GM18507 (cell line): ENCODE measurements at places on chromosomes 12 and 14.

DNA sequence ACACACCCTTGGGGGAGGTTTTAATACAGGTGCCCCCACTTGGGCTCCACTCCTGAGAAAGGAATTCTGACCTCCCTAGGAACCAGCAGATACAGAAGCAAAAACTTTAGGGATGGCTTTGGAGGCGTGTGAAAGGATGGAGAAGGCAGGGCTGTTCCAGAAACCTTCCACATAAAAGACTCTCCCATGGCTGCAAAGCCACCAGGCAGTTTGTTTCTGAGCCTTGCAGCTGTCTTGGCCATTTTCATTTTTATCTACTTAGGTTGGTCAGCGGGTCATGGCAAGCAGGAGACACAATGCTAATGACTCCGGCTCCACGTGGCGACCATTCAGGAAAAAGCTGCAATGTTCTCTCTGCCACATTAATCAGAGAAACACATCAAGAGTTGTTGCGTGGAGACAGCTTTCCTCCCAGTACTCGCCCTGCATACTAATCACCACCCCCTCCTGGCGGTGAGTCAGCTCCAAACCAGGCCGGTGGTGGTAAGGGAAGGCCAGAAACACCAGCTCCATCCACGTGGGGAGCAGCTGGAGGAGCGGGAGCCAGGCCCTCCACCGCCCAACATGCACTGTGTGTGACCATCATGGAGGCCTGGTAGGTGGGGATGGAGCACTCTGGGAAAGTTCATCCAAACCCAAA is 30.9 kb upstream of the IRF2BPL start:
- DNase-seq: no peak

- no peak for DNase-seq
Measured at GRCh38 chr12:76569685-76570604, 10.4 kb upstream of the OSBPL8 start.

DNA sequence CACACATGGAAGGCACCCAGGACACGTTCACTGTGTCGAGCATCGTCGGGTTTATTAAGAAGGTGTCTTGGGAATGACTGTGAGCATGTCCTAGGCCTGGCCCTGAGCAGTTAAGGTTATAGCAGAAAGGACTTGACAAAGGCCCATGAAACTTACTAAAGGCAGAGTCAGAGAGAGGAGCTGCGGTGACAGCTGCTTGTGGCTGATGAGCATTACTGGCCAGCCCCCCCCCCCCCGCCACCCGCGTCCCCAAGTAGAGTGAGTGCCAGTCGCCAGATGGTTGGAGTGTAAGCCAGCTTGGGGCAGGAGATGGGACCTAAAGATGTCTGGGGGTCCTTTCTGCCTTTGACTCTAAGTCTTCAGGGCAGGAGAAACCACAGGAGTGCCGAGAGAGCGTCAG is 169.9 kb downstream of the TSPAN9 start:
- DNase-seq: no peak

GRCh38 chr14:99261912-99262787 is 9.8 kb downstream of the BCL11B start:
- DNase-seq: no peak

- DNase-seq: no peak
Measured at GRCh38 chr12:112185093-112185923, 59.9 kb downstream of the TRAFD1 start.

DNA sequence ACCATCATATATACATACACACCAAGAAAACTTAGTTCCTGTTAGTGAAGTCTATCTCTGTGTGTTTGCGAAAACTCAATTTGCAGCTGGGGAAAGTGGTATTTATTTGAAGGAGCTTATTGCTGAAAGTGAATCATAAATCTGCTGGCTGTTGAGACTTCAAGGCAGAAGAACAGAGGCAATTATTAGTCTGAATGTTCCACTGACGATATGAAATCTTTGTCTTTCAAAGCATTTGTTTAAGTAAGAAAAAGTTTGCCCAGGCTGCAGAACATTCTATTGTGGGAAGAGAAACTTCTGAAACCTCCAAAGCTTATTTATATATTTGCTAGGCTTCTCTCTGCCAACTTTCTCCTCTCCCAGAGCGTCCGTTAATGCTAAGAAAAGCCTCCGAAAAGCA is 255.7 kb upstream of the TMPO start:
- DNase-seq: no peak

DNA sequence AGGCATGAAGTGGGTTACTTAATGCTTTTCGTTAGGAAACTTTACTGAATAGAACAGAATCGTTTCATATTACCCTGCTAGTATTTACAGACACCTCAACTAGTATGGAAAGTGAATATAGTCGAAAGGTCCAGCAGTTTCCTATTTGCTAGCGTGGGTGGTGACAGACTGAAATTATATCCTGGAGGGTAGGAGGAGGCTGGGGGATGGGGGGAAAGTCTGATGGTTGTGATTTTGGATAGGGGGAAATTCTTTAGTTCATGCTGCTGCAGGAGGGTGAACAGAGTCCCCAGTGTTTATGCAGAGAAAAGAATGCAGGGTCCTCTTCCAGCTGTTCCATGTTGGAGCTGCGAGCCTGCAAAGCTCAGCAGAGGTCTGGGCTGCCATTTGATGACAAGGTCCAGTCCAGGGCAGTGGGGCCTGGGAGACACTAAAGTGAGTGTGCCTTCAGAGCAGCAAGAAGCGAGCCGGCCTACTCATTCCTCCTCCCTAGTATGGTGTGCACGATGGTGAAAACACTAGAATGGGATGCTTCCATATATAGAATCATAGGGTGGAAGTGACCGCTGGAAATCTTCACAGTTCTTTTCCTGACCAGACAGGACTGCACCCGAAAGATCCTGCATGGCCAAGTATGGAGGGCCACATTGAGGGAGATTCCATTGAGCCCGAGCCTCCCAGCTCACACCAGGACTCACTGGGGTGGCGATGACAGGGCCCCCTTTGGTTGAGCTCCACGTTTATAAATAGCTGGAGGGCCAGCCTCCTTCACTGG is 2.1 kb downstream of the SAMD4A start:
- no peak for DNase-seq

DNA sequence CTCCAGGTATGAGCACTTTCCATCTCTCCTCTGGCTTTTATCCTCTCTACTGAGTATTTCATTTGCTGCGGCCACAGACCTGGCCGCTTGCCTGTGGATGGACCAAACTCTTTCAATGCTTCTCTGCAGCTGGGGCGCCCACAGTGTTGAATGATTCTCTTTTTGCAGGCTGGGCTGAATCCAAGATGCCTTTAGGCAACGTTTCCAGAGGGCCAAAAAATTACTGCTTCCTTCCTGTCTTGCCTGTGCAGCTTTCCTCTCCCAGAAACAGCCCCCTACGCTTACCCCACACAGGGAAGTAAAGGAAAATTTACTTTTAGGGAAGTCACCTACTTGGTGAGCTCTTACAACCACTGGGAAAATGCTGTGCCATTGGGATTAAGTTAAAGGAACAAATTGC is 55.6 kb upstream of the JDP2 start:
- no peak for DNase-seq

DNA sequence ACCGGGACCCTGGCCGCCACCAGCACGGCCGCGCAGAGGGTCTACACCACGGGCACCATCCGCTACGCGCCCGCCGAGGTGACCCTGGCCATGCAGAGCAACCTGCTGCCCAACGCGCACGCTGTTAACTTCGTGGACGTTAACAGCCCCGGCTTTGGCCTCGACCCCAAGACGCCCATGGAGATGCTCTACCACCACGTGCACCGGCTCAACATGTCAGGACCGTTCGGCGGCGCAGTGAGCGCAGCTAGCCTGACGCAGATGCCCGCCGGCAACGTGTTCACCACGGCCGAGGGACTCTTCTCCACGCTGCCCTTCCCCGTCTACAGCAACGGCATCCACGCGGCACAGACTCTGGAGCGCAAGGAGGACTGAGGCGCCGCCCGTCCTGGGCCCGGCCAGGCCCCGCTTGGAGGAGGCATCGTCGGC is 150.1 kb downstream of the EGLN3 start:
- no peak for DNase-seq

- no peak for DNase-seq
Measured at GRCh38 chr14:103033681-103034096, 23.7 kb downstream of the CDC42BPB start.

- no peak for DNase-seq
Measured at GRCh38 chr14:22739423-22739822, 27.1 kb upstream of the OXA1L start.

- DNase-seq: no peak
Measured at GRCh38 chr12:89951050-89951693, 242.5 kb upstream of the ATP2B1 start.
